ENCODE measurements at places on chromosomes 4 and X. TPM values are rescaled to one million over a fixed set of nuclear protein-coding genes. Genes with fewer than 3 reads are reported as not detected.

- peak; percentile 89 for DNase-seq
These were observed 39.5 kb downstream of the ENOPH1 start for GRCh38 chr4:82469791-82470345.

DNA sequence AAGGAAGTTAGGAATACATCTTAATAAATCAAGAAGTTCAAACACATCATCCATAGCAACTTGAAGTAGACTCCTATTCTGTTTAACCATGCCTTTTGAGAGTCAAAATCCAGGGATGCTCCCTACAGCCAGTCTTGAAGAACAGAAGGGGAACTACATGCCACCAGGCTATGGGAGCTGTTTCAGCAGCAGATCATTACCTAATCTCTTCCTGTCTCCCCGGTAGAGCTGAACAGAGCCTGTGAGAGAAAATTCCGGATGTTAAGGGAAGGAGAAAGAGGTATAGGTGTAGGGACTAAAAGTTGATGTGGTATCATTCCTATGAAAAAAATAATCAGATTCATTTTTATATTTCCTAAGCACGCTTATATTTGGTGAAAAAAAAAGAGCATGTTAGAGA lies 352.2 kb downstream of the SPRY1 start:
- DNase-seq: no peak

DNA sequence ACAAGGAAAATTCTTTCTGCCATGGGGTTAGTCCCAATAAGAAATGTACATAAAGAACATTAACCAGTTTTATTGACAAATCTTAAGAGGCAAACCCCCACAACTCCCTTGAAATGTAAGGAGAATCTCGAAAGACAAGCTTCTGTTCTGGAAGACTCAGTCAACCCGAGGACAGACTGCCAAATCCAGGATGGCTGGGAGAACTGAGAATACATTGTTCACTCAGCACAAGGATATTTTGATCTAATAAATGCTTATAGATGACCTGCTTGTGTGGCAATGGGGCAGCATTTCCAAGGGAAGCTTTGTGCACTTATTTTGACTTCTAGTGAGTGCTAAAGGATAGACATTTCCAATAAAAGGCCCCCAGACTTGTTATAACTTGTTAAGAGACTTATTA lies 280.4 kb downstream of the DHX15 start:
- DNase-seq: no peak

DNA sequence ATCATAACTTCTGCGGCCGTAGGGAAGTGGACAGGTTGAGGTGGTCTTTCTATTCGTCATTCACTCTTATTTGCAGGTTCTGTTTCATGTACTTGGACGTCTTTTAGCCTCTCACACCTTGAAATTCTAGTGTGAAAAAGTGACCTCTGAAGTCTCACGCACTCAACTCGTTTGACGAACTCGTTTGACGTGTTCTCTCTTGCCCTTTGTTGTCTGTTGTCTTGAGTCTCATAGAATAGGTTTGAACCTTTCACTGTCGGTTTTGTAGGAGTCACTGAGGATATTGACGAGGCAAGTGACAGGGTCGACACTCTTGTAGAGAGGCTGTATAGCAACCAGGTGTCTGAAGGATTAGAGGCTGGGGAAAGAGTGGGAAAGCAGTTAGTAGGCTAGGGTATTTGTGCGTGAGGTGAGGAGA lies 1.1 kb upstream of the PGRMC2 start:
- peak; percentile 44 for DNase-seq

DNA sequence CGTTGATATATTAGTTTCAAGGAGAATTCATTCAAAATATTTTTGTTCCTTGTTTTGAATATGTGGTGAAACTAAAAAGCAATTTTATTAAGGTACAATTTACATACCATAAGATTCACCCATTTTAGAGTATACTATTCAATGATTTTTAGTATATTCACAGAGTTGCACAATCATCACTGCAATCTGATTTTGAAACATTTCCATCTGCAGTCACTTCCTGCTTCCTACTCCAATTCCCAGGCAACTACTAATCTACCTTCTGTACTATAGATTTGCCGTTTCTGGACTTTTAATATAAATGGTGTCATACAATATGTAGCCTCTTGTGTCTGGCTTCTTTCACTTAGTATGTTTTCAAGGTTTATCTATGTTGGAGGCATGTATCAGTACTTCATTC lies 71.3 kb downstream of the SLC9A7 start:
- DNase-seq: no peak

DNA sequence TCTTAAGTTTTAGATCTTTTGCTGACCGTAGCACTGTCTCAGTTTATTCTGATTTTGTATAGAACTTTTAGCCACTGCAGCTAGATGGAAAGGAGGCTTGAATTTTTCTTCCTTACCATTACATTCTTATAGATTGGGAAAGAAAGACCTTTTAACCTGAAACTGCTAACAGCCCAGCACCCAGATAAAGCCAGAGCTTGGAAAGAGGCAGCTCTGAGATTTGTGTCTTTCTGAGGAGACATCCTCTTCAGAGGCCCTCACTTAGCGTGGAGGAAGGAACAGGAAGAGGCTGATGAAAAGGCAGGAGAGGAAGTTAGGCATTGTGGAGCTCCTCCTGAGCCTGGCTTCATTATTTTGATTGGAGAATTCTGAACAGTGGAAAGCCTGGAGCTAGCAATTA lies 35.1 kb downstream of the ATG4A start:
- no peak for DNase-seq

GRCh38 chr4:112840061-112840460 lies 203.1 kb downstream of the LARP7 start:
- peak; percentile 70 for DNase-seq

Gene AWAT2
- not detected for total RNA-seq

DNA sequence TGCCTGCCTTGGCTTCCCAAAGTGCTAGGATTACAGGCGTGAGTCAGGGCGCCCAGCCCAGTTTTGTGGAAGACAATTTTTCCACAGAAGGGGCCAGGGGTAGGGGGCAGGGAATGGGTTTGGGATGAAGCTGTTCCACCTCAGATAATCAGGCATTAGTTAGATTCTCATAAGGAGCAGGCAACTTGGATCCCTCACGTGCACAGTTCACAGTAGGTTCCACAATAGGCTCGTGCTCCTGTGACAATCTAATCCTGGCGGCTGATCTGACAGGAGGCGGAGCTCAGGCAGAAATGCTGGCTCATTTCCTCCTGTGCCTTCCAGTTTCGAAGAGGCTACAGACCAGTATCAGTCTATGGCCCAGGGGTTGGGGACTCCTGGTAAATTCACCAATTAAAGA lies 491.6 kb upstream of the AADAT start:
- no peak for DNase-seq

GRCh38 chr4:147050356-147050765 lies 104.7 kb upstream of the TTC29 start:
- peak; percentile 66 for DNase-seq

DNA sequence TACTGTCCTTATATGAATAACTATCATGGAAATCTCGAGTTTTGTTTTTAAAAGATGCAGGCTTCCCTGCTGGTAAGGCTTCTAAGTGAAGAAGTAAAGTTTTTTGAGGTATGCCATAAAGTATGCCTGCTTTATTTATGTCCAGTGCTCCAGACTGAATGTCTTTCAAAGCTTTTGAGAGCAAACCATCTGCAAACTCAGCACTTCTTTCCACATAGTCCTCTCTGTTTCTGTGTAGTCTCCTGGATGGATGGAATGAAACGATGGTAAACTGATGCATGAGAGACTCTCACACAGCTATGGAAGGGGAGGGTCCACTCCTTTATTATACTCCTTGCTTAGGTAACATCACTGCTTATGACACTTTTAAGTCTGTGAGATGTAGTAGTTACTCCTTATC lies 73.7 kb downstream of the NCAPG start:
- no peak for DNase-seq

Gene BCORL1
- total RNA-seq: 9.4 TPM

DNA sequence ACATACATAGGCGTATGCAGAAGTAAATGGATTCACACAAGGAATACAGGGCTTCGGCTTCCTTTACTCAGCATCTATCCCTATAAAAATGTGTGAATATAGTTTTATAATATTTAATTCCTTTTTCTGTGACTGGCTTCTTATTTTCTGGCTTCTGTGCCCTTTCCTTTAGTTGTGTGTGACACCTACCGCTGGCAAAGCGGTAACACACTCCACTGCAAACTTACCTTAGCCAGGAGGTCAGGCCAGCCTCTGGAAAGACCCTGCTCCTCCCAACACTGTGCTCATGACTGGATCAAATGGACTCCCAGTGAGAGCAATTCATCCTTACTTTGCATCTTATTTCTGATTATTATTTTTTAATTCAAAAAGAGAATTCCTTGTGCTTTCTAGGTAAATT lies 244.2 kb downstream of the ANK2 start:
- no peak for DNase-seq

Gene ESX1
- total RNA-seq: not detected

DNA sequence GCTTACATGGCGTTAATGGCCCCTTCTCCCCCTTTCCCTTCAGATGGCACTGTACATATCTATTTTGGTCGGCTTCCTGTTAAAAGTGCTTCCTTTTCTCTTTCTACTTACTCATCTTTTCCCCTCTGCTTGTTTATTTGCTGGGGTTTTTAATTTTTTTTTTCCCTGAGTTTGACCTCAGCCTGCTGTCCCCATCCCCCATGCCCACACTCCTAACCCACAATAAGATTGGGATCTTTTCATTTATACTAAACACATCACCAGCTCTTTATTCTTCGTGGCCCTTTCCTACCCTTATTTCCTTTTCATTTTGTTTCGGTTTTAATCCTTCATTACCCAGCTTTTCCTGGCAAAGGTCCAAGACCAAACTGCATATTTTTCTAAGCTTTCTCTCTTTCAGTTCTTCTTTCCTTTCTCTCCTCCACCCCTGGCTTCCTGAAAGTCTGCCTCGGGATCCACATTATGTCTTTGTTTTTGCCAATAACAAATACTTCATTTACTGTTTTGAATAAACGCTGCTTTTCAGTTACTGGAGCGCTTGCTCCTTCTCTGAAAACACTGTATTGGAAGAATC lies 152.0 kb upstream of the USP9X start:
- peak; percentile 11 for DNase-seq

Gene ARAP2
- 27.3 TPM for total RNA-seq

Gene RNF150
- total RNA-seq: 15.5 TPM

DNA sequence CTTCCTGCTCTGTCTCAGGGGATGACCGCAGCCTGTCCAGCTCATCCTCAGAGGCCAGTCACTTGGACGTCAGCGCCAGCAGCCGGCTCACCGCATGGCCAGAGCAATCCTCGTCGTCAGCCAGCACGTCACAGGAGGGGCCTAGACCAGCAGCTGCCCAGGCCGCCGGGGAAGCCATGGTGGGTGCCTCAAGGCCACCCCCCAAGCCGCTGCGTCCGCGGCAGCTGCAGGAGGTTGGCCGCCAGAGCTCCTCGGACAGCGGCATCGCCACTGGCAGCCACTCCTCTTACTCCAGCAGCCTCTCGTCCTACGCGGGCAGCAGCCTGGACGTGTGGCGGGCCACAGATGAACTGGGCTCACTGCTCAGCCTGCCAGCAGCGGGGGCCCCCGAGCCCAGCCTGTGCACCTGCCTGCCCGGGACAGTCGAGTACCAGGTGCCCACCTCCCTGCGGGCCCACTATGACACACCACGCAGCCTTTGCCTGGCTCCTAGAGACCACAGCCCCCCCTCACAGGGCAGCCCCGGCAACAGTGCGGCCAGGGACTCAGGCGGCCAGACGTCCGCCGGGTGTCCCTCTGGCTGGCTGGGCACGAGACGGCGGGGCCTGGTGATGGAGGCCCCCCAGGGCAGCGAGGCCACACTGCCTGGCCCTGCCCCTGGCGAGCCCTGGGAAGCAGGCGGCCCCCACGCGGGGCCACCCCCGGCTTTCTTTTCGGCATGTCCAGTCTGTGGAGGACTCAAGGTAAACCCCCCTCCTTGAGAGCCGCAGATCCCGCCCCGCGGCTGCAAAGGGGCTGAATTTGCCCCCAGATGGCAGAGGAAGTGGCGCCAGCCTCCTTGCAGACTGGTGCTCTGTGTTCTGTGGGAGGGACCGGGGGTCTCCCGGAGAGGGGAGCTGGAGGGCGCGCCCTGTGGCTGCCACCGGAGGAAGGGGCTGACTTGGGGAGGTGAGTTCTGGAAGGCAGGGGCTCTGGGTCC lies 29.9 kb downstream of the DOK7 start:
- no peak for DNase-seq

DNA sequence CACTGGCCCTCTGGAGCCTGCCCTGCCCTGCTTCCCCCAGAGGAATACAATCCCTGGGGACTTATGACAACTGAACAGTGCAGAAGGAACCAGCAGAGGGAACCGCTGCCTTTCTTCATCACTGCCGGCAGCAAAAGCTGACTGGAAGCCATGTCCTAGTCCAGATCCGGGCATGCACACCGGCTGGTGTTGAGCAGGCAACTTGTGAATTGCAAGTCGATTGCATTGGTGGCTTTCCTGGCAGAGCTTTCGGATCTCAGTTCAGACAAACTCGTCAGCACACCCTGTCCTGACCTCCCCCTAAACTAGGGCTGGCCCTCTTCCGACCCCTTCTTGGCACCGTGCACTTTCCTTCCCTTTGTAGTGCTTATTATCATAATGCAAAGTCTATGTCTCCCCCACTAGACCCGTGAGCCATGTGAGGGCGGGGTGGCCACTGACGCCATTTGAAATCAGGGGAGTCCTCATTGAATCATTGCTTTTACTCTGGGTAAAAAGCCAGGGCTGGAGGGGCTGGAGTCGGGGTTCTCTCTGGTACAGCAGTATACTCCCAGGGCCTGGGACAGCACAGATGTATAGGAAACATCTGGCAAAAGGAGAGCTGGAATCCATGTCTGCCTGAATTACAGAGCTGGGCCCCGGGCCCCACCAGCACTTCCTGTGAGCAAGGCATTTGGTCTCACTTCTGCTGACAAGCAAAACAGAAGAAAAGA lies 1.8 kb downstream of the ARHGAP4 start:
- DNase-seq: peak; percentile 43

Gene EXOC1L
- not detected for total RNA-seq

GRCh38 chr4:26140150-26140898 lies 180.5 kb upstream of the RBPJ start:
- DNase-seq: peak; percentile 16

GRCh38 chrX:135384161-135384836 lies 37.4 kb upstream of the SMIM10L2A start:
- DNase-seq: no peak

DNA sequence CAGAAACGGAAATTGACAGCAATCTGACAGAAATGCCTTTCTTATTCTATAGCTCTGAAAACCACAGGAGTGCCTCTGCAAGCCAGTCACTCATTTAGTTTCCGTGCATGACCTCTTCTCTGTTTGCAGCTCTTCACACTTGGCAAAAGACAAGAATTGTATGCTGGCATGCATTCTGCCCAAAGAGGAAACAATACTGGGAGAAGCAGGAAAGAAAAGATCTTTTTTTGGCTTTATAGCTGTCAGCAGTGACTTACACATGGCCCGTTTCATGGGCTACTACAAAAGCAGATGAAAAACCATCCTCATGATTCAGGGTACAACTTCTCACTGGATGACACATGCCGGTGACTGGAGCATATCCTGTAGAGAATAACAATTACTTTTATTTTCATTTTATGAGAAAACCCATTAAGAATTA lies 249.4 kb downstream of the ADAMTS3 start:
- DNase-seq: peak; percentile 97

Measured in renal cortical epithelial cell (primary cell).